ENCODE measurements at places on chromosomes 11 and 22.

DNA sequence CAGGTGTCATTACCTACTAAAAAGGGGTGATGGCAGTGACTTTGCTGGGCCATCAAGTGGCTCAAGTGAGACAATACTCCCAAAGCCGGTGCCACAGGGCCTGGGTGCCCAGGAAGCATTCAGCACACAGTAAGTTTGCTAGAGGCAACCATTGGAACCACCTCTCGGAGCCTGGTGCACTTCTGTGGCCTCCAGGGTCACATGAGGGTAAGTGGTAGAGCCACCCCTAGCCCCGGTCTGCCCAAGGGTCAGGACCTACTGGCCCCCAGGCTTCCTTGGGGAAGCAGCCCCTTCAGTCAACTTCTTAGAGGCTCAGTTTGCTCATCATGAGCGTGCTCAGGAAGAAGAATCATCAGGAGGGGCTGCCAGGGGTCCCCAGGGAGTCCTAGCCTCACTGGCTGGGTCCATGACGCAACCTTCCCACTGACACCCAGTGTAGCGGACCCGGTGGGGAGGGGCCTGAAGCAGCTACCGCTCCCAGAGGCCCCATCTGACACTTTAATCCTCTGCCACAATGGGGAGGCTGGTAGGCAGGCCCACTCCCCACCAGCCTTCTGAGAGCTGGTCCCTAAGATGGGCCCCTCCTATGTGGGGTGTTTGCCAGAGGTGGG lies 17.5 kb upstream of the RASL10A start:
- H3K36me3 ChIP-seq: peaks cover 52% of the 10 kb centered on the region
- no peak for DNase-seq
- no peak overlapping the region for H3K4me3 ChIP-seq
- no peaks in the 10 kb centered on the region for H3K4me1 ChIP-seq

- H3K36me3 ChIP-seq: no peaks in the 10 kb centered on the region
- no peaks in the 10 kb centered on the region for H3K27me3 ChIP-seq
- H3K27ac ChIP-seq: no peak overlapping the region
- H3K4me3 ChIP-seq: no peak overlapping the region
Observed at GRCh38 chr11:127926721-127927120, 660.6 kb downstream of the ETS1 start.

GRCh38 chr11:19868871-19869270 lies 156.2 kb downstream of the NAV2 start:
- H3K4me3 ChIP-seq: no peak overlapping the region
- peaks cover 61% of the 10 kb centered on the region for H3K4me1 ChIP-seq

GRCh38 chr11:118438314-118438931 lies 2.1 kb downstream of the KMT2A start:
- H3K36me3 ChIP-seq: no peaks in the 10 kb centered on the region
- peak overlapping the region; percentile 95 for H3K27ac ChIP-seq
- H3K4me3 ChIP-seq: peak overlapping the region; percentile 73
- no peaks in the 10 kb centered on the region for H3K27me3 ChIP-seq
- peak; percentile 71 for DNase-seq

DNA sequence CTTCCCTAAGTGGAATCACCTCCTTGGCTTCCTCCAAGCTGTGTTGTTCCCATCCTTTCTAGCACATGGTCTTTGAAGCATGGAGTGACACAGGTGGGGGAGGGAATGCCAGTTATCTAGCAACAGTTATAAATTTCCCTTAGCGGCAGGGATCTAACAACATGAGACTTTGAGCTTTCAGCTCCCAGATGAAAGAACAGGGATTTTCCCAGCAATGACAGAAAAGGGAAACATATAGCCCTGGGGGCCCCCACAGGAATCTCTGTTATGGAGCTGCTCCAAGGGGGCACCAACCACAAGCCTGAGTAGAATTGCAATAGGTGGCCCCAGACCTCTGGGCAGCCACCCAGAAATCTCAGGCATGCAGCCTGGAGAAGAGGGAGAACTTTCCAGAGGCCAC lies 163.0 kb downstream of the GRIK4 start:
- H3K4me1 ChIP-seq: no peaks in the 10 kb centered on the region
- no peak overlapping the region for H3K4me3 ChIP-seq
- DNase-seq: no peak
- H3K27me3 ChIP-seq: no peaks in the 10 kb centered on the region

GRCh38 chr11:66143996-66144678 lies 74.1 kb downstream of the PACS1 start:
- no peaks in the 10 kb centered on the region for H3K4me1 ChIP-seq
- no peaks in the 10 kb centered on the region for H3K27me3 ChIP-seq
- no peak overlapping the region for H3K4me3 ChIP-seq
- no peaks in the 10 kb centered on the region for H3K36me3 ChIP-seq
- DNase-seq: no peak

DNA sequence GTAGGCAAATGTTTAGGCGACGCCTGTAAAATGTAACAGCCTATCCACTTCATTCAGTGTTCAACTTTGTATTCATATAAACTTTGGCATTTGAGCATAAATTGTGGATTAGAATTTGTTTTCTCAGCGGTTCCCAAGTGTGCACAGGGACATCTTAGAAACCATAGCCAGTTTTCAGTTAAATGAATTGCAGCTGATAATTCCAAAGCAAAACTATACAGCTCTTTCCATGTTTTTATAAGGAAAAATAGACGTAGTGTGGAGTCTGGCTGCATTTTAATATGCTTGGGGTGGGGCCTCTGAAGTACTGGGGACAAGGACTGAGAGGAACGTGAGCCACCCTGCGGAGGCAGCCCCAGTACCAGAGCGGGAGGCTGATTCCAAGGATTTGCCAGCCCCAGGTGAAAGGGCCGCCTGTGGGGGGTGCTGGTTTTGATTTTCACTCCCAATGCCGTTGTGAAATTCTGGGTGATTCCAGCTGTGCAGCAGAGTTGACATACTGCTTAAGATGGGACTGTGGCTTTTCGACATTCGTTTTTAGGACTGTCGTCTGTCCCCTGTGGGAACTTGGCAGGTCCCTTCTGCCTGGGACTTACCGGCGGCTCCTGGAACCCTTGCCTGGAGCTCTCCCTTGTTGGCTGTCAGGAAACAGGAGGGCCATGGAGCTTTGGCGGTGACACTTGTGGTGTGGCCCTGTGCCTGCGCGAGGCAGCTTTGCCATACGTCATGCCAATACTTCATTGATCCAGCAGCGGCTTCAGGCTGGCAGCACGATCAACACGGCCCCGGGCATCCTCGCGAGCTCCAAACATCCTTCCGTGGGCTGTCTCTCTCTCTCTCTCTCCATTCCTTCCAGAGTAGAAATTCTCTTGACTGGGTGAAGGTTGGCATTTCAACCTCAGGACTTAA lies 370.9 kb downstream of the TBC1D22A start:
- DNase-seq: no peak
- H3K4me1 ChIP-seq: no peaks in the 10 kb centered on the region

- no peaks in the 10 kb centered on the region for H3K27me3 ChIP-seq
- H3K36me3 ChIP-seq: no peaks in the 10 kb centered on the region
- no peak overlapping the region for H3K4me3 ChIP-seq
- no peak overlapping the region for H3K27ac ChIP-seq
- H3K4me1 ChIP-seq: no peaks in the 10 kb centered on the region
Observed at GRCh38 chr22:25898707-25899365, 156.8 kb downstream of the MYO18B start.

- no peaks in the 10 kb centered on the region for H3K4me1 ChIP-seq
- no peaks in the 10 kb centered on the region for H3K27me3 ChIP-seq
- no peaks in the 10 kb centered on the region for H3K36me3 ChIP-seq
- no peak overlapping the region for H3K27ac ChIP-seq
- DNase-seq: no peak
- H3K4me3 ChIP-seq: no peak overlapping the region
Observed at GRCh38 chr11:119551420-119552105, 128.6 kb upstream of the THY1 start.

GRCh38 chr22:29801153-29801552 lies 34.0 kb downstream of the UQCR10 start:
- H3K27ac ChIP-seq: no peak overlapping the region
- peaks cover 67% of the 10 kb centered on the region for H3K36me3 ChIP-seq
- no peaks in the 10 kb centered on the region for H3K4me1 ChIP-seq
- no peak for DNase-seq

- H3K4me3 ChIP-seq: no peak overlapping the region
- H3K36me3 ChIP-seq: no peaks in the 10 kb centered on the region
- H3K4me1 ChIP-seq: no peaks in the 10 kb centered on the region
- no peaks in the 10 kb centered on the region for H3K27me3 ChIP-seq
Observed at GRCh38 chr22:30045494-30045887, 34.8 kb upstream of the HORMAD2 start.

GRCh38 chr11:110862407-110862806 lies 150.2 kb upstream of the ARHGAP20 start:
- H3K27ac ChIP-seq: no peak overlapping the region
- DNase-seq: no peak
- H3K27me3 ChIP-seq: no peaks in the 10 kb centered on the region

- no peaks in the 10 kb centered on the region for H3K4me1 ChIP-seq
- H3K27me3 ChIP-seq: no peaks in the 10 kb centered on the region
- no peak overlapping the region for H3K27ac ChIP-seq
- no peak overlapping the region for H3K4me3 ChIP-seq
- H3K36me3 ChIP-seq: no peaks in the 10 kb centered on the region
- DNase-seq: no peak
Observed at GRCh38 chr11:91792779-91793262, 431.8 kb upstream of the FAT3 start.

DNA sequence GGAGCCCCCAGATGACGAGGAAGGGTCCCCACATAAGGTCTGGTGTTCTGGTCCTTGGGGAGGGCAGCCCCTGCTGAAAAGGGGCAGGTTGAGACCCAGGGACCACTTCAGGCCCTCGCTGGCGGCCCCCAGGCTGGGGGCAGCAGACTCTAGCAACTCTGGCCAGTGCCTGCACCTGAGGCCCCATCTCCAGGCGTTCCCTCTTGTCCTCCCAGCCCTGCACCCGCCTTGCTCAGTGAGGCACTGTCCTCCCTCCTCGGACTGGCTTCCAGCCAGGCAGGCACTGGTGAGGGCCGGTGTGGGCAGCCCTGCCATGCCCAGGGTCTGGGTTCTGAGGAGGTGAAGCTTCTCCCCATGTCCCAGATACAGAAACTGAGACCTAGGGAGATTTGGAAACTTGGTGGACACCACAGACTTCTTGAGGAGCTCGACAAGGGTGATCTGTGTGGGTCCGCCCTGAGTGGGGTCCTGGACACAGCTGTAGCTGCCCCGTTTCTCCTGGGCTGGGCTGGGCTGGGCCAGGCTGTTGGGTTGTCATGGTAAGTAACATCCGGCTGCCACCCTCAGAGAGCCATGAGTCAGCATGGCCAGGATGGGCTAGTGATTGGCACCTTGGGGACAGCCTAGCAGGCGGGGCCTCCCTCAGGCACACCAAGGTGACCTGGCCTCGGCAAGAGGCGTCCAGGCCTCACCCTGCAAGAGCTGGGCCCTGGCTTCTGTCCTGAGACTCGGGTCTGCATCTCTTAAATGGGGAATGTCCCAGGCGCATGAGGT lies 11.1 kb upstream of the PHLDA2 start:
- no peaks in the 10 kb centered on the region for H3K36me3 ChIP-seq
- H3K27me3 ChIP-seq: no peaks in the 10 kb centered on the region
- DNase-seq: no peak
- H3K4me1 ChIP-seq: peaks cover 7% of the 10 kb centered on the region
- no peak overlapping the region for H3K4me3 ChIP-seq

DNA sequence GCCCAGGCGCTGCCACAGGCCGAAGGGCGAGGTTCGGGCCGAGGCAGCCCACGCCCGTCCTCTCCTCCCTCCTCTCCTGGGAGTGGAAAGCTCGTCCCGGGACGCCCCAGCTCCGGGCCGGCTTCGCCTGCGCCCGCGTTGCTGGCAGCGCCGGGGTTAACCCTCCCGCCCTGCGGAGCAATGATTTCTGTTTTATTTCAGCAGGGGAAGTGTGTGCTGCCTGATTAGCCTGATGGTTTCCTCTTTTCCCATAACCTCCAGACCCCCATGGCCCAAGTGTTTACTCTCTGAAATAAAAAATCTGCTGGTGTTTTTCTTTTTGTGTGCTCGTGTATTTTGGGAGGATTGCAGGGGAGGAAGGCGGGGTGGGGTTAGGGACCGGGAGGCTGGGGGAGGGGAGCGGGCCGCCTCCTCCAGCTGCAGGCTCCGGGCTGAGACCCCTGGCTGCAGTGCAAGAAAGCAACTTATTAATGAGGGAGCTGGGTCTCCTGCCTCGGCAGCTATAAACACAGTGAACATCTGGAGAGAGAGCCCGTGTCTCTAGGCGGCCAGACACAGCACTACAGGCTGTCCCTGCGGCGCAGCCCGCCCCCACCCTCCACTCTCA lies 38.6 kb downstream of the ETS1 start:
- H3K27me3 ChIP-seq: no peaks in the 10 kb centered on the region
- H3K4me1 ChIP-seq: peaks cover 2% of the 10 kb centered on the region
- H3K27ac ChIP-seq: peak overlapping the region; percentile 46
- DNase-seq: no peak
- no peaks in the 10 kb centered on the region for H3K36me3 ChIP-seq
- H3K4me3 ChIP-seq: peak overlapping the region; percentile 79

DNA sequence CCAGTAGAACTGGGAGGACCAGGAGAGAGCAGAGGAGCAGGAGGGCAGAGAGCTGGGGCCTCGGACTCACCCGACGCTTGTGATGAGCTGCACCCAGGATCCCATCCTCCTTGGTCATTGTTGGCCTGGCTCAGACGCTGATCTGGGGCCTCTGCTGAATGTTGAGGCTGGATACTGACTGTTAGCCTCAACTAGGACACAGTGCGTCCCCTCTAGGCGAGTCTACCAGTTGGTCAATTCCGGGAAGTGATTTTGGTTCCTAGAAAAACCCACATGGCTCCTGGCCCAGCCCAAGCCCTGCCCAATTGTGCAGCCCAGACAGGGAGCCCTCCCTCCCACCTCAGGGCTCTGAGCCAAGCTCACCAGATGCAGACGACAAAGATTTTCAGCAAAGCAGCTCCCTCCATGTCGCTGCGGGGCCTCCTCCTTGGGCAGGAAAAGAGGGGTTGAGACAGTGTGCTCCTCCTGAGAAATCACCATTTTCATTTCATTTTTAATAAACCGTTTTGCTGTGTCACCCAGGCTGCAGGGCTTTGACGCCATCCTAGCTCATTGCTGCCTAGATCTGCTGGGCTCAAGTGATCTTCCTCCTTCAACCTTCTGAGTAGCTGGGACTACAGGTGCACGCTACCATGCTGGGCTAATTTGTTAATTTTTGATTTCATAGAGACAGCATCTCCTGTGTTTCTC lies at the start of gene APOL4:
APOL4 (minus strand) TSS at position 180 of the 690 bp plus-strand sequence; CDS start at position 105, 75 bp downstream.
- DNase-seq: peak; percentile 73
- no peaks in the 10 kb centered on the region for H3K36me3 ChIP-seq
- no peaks in the 10 kb centered on the region for H3K27me3 ChIP-seq
- H3K4me1 ChIP-seq: no peaks in the 10 kb centered on the region
- no peak within 1 kb of the TSS for H3K4me3 ChIP-seq

DNA sequence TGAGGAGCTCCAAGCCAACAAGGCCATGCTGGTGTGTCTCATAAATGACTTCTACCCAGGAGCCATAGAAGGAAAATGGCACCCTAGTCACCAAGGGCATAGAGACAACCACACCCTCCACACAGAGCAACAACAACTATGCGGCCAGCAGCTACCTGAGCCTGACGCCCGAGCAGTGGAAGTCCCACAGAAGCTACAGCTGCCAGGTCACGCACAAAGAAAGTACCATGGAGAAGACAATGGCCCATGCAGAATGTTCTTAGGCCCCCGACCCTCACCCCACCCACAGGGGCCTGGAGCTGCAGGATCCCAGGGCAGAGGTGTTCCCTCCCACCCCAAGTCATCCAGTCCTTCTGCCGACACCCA lies 28.0 kb downstream of the IGLL5 start:
- no peaks in the 10 kb centered on the region for H3K27me3 ChIP-seq
- no peaks in the 10 kb centered on the region for H3K36me3 ChIP-seq
- H3K4me1 ChIP-seq: no peaks in the 10 kb centered on the region
- H3K27ac ChIP-seq: no peak overlapping the region

- no peaks in the 10 kb centered on the region for H3K4me1 ChIP-seq
- no peaks in the 10 kb centered on the region for H3K27me3 ChIP-seq
- H3K4me3 ChIP-seq: no peak overlapping the region
- no peak overlapping the region for H3K27ac ChIP-seq
- H3K36me3 ChIP-seq: no peaks in the 10 kb centered on the region
- DNase-seq: no peak
Observed at GRCh38 chr11:115112754-115113153, 391.5 kb downstream of the CADM1 start.

All from ascending aorta (tissue), 2 donors.